CD4-positive, alpha-beta T cell treated with Interleukin-21 for 1 hour (primary cell): ENCODE measurements at places on chromosomes 3 and 15.

GRCh38 chr3:186786922-186787321, 3.5 kb downstream of the EIF4A2 start:
- no peak for DNase-seq

DNA sequence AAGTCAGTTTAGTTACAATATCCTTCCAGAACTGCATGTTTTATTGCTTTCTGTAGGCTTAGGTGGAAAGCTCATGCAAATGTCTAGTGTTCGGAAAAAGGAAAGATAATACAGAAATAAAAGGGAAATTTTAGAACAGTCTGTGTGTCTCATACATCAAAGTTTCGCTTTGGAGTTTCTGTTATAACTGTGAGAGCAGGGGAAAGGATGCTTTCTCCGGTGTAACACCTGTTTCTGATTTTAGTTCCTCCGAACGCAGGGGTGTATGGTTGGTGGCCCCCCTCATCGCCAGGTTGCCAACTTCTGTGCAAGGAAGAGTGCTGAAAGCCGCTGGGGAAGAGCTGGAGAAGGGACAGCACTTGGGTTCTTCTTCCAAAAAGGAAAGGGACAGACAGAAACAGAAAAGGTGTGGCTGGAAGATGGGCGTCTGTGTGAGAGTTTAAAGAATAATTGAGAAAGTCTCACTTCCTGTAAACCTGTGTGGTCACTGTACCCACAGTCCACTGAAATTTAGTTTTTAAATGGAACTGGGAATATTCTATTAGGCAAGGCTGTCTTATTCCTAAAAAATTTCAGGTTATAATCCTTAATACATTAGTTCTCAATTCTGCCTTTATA, 6.7 kb downstream of the P2RY12 start:
- no peak for DNase-seq

- peak; percentile 76 for DNase-seq
Measured at GRCh38 chr3:39378088-39378487, 5.1 kb upstream of the SLC25A38 start.

- DNase-seq = no peak
Measured at GRCh38 chr3:65793495-65794200, 245.1 kb downstream of the MAGI1 start.

DNA sequence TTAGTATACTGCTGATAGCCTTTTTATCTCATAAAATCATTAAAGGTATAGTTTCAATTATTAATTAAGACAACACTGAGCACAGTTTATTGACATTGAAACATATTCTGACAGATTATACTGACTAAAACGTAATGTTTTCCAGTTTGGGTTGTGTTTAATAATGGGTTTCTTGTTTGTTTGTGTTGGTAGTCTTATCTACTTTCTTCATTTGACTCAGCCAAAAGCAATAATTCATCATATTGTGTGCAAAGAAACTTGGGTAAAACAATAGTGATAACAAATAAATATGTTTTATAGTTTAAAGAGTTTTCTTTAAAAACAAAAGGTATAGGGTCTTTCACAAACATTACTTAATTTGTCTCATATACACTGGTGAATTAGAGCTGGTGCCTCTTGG, 629.2 kb upstream of the AGTR1 start:
- no peak for DNase-seq

GRCh38 chr3:185460719-185461350, 38.0 kb downstream of the TMEM41A start:
- DNase-seq = no peak

DNA sequence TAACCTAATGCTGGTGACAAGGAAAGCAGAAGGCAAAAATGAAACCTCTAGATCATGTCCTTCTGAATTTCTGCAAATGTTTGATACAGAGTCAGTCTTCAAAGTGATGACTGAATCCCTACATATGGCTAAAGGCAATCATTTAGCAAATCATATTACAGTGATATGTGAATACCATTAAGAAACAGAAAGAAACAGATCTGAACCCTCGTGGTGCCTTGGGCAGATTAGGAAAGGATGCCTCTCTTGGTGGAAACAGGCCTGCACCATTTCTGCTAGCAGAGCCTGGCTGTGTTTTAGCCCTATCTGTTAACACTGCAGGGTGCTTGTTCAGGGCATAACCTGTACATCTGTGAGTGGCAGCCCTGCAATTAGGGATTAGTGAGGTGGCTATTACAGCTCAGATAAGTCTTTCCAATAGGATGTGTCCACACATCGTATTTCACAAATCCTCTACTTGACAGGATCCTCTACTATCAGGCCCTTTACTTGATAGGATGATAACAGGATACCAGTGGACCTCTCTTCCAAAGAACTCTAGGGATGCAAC, 12.1 kb downstream of the SEC22C start:
- no peak for DNase-seq

GRCh38 chr3:121482660-121483059, 63.1 kb downstream of the POLQ start:
- DNase-seq = no peak

DNA sequence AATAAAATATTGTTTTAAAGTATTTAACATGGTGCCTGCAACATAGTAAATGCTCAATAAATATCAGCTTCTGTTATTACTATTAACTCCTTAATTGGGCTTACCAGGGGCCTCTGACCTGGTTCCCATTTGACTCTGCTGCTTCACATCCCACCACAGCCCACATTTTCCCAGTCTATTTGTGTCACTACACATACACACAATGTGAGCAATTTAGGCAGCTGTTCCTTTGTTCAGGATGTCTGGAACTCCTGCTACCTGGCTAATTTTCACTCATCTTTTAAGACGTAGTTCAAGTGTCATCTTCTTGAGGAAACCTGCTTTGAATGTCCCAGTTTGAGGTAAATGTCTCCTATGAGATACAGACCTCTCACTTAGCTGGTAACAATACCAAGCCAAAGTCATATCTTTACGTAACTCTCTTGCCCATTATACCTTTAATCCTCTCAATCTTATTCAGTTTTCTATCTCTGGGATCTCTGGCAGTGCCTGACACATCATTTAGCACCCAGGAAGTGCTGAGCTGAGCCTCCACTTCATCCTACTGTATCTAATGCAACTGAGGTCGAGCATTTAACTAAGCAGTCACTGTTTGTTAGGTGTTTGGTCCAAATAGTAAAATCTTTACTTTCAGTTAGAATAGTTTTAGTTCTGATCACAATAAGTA, 4.4 kb downstream of the TGFBR2 start:
- DNase-seq = no peak

GRCh38 chr15:100718075-100718980, 115.9 kb downstream of the ASB7 start:
- no peak for DNase-seq

DNA sequence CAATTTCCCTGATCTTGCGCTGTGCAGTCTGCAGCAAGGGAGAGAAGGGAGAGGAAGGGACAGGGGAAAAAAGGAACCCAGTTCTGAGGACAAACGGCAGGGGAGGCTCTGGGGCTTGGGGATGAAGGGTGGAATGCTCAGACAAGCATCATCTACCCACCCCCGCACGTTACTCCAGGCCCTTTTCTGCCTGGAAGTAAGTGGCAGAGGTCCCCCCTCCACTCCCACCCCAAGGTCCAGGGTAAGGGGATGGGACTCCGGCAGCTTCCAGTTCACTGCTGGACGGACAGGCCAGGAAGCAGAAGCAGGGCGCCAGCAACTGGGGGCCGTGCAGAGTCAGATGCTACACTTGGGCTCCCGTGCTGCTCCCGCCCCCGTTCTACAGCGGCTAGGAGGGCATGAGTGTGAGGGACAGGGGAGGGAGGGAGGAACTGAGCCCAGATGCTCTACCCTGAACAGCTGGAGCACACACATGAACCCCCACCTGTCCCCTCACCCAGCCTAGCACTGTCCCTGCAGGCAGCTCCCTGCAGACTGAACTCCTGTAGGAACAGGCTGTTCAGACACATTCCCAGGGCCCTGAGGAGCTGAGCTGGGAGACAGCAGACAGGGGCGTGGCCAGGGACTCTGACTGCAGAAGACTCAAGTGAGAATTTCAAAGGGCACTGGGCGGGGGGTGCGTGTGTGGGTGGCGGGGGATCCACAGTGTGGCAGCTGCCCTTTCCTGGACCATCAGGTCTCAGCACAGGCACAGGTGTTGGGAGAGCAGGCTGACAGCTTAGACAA, 59.7 kb downstream of the SENP2 start:
- no peak for DNase-seq

GRCh38 chr15:80945605-80946004, 44.0 kb downstream of the MESD start:
- no peak for DNase-seq

DNA sequence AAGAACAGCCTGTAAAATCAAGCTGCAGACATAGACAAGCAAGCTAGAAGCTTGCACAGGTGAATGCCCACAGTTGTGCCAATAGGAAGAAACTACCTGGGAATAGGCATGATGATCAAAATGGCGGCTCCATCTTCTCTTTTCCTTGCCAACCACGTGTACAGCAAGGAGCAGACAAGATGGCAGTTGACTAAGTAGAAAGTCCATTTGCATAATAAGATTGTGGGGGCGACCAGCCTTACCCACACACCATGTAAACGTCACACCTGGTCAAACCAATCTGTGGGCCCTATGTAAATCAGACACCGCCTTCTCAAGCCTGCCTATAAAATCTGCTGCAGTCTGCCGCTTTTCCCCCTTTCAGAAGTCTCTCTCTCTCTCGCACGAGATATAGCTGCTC, 25.1 kb upstream of the ANKRD34C start:
- DNase-seq = no peak

DNA sequence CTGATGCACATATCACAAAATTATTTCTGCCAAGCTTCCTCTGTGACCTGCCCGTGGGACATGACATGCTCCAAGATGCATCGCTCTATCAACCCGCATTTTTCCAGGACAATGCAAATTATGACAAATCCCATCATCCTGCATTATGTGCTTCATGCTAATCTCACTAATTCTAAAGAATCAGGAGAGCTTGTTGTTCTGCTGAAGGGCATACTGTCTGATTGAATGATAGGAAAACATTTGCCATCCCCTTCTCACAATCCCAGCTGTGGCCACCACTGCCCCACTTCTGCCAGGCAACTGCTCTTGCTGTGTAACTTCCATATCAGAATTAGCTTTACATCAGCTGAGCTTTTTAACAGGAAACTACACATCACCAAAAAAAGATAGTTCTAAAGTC, 203.5 kb upstream of the NANOGP8 start:
- no peak for DNase-seq

GRCh38 chr15:76860201-76860600, 44.9 kb downstream of the SCAPER start:
- DNase-seq = no peak

GRCh38 chr15:91186904-91187656, 87.0 kb downstream of the SV2B start:
- no peak for DNase-seq

GRCh38 chr3:69830147-69830546, 90.9 kb downstream of the MITF start:
- no peak for DNase-seq

GRCh38 chr15:55247311-55247710, 42.3 kb downstream of the RAB27A start:
- no peak for DNase-seq
